ENCODE measurements at places on chromosomes 6 and 20. TPM values are rescaled to one million over a fixed set of nuclear protein-coding genes. Genes with fewer than 3 reads are reported as not detected.

Gene FAM83C
- total RNA-seq = 0.06 TPM

Gene MICB
- 7.0 TPM for total RNA-seq

Gene GID8
- total RNA-seq = 20.2 TPM

Gene ANKRD66
- total RNA-seq = not detected

Gene KCNK5
- total RNA-seq = 1.2 TPM
